Left colon (tissue), 2 donors: ENCODE measurements at places on chromosomes 11 and 22. TPM values are rescaled to one million over a fixed set of nuclear protein-coding genes. Genes with fewer than 3 reads are reported as not detected.

DNA sequence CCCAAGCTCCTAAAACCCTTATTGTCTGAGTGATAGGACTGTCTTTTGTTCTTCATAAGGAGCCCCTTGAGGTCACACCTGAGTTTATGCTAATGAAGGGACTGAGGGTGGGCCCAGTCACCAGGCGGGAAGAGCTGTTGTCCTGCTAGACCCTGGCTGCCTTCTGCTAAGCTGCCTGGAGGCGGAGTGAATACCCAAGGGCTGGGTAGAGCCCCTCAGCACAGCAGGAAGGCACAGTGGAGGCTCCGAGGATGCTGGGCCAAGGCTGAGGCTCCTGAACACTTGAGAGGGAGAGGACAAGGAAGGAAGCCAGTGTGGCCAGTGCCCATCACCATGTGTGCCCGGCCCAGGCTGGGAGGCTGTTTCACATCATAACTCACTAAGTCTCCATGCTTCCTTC is 4.8 kb upstream of the PHF21B start:
- no peak for DNase-seq

DNA sequence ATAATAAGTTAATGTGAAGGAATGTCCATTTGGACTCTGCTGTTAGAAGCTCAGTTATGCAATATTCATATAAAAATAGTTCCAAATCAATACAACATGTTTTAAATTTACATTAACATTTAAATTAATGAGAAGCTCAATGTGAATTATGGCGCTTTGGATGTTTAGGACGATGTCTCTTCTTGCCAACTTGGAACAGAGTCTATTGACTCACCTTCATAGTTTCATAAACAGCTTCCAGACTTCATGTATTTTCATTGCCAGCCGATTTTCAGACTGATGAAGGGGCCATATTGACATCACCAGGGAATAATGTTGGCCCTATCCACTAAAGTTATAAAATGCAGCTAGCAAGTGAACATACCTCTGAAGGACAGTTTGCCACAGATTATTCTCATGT is 1136.2 kb downstream of the LRRC4C start:
- DNase-seq: no peak

DNA sequence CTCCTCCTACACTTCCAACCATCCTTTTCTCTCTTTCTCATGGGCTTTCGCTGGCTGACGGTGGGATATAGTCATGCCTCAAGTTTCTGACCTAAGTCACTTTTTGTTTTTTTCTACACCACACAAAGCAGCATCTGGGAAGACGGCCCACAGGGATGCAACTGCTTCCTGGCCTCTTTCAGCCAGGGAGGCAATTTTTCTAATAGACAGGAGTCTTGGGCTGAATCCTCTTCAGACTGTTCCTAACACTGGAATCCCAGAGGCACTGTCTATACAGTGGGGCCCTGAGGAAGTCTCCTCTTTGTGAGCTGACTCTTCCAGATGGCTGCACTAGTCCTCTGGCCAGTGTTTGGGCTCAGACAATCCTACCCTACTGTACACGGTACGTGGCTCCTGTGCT is 39.7 kb upstream of the OLFML1 start:
- DNase-seq: no peak

GRCh38 chr11:106691807-106692365 is 326.4 kb downstream of the GUCY1A2 start:
- DNase-seq: no peak

DNA sequence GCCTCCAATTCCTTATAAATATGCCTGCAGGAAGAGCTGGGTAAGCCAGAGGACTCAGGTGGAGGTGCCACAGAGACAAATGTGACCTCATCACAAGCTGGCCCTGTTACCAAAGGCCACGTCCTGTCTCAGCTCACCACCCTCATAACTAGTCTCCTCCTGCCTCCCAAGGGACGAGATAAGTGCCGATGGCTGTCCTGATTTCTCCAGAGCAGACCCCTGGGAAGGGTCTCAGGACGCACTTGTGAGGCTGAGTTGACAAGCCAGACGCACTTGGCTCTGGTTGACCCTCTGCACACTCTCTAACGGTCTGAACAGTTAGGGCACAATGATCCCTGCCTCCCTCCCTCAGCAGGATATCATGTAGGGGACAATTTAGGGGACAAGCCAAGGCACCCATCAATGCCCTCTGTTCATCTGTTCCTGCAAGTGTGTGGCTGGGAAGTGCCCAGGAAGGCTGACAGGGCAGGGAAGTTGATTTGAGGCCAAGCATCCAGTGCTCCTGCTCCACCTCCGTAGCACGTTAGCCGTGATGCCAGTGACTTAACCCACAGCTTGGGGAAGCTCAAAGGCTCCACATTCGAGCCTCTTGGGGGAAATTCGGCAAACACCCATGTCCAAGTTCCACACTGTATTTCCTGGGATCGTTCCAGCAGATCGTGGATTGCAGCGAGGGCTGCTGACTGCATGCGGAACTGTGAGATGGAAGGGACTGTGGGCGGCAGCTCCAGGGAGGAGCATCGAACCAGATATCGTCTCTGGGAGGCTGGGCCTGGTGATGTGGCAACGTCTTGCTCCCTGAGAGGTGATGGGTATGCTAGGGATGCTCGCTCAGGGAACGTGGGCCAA is 2.8 kb downstream of the SMIM38 start:
- no peak for DNase-seq

DNA sequence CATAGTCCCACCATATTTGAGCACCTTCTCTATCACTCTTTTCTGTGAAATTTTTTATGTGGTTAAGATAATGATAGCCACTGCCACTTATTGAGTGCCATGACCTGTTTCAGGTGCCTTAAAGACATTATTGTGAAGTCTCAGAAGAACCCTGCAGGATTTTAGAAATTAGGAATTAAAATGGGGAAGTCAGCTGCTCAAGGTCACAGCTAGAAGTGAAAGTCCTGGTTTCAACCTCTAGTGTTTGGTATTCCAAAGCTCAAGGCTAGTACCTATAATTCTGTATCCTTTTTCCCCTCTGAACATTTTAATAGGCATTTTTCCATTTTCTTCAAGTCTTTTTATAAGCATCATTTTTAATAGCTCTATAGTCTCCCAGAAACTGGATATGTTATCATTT is 9.0 kb upstream of the RRM1 start:
- no peak for DNase-seq

GRCh38 chr11:132064987-132065620 is 694.7 kb downstream of the NTM start:
- no peak for DNase-seq

- DNase-seq: peak; percentile 24
Measured at GRCh38 chr11:10076458-10077141, 217.4 kb downstream of the SBF2 start.

- peak; percentile 91 for DNase-seq
Measured at GRCh38 chr11:121417055-121417551, 35.0 kb upstream of the SORL1 start.

GRCh38 chr11:67052891-67053290 is 3.8 kb upstream of the RHOD start:
- DNase-seq: no peak

DNA sequence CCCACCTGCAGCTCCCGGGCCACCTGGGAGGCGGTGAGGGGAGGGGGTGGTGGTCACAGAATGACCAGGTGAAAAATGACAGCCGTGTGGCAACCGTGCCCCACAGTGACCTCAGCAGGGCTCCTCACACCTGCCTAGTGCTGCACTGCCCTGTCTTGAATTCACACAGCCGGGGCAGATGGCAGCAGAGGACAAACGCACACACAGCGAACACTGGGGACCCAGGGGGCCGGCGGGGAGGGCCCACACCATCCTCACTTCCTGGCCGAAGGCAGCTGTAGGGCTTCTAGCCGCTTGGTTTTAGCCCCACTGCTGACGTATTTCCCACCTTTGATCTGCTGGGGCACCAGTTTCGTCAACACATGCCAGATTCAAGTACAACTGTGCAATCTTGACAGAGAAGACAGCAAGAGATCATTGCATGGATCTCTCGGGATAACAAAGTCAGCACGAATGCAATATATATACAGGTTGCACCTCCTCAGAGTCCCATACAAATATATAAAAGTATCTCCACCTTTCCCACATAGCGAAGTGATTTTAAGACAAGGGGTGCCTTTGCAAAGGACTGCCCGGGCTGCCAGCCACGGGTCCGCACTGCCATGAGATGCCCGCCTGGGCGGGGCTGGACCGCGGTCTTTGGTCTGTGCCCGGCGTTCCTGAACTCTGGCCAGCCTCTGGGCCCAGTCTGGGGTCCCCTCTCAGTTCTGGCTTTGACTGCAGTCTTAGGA is 26.9 kb downstream of the TRMU start:
- DNase-seq: no peak

GRCh38 chr11:68727783-68728182 is 23.5 kb downstream of the TESMIN start:
- DNase-seq: no peak

- no peak for DNase-seq
Measured at GRCh38 chr22:41862160-41862529, 29.2 kb downstream of the SREBF2 start.

GRCh38 chr22:19529811-19530210 is 5.6 kb upstream of the CLDN5 start:
- no peak for DNase-seq

DNA sequence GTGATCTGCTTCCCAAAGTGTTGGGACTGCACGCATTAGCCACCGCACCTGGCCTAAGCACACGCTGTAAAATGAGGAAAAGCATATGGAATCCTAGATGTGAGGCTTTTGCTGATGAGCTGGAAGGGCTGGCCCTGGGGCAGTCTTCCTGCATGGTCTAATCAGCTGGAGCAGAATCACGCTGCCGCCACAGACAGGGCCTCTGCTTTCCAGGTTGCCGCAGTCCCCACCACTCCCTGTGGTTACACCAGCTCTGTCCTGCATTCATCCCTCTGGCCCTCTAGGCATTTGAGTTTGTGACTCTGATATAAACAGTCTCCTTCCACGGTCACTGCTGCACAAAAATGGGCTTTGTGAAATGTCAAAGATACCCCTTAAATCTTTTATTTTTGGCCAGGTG is 17.1 kb downstream of the RPS6KA4 start:
- DNase-seq: no peak

- DNase-seq: no peak
Measured at GRCh38 chr11:130902380-130902779, 13.9 kb downstream of the SNX19 start.

GRCh38 chr22:48884786-48885185 is 942.9 kb downstream of the BRD1 start:
- DNase-seq: no peak

DNA sequence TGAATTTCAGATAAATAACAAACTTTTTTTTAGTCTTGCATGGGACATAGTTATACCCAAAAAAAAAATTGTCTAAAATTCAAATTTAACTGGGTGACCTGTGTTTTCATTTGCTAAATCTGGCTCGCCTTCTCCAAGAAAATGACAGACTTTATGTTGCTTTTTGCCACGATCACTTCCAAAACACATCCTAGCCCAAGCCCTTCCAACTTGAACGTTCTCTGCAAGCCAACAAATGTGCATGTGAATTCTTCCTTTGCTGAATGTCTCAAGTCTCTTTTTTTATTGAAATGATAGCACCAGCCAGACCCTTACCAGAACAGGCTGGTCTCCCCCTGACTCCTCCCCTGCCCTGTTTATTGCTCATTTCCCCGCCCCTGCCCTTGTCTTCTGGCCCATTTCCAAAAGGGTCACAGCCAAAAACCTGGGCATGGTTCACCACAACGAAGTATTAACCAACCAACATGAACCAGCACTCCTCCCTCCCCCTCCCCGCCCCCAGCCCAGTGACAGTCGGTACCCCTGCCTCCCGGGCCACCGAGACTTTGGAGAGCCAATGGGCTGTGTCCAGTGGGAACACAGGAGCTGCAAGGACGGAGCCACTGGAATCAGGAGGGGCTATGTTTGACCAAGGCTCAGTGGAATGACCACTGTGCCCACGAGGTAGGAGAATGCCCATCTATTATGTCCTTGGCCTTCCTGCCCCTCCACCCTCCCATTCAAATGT is 63.2 kb downstream of the BTG4 start:
- no peak for DNase-seq

GRCh38 chr11:5246772-5247471 is 2.7 kb downstream of the HBG1 start:
- no peak for DNase-seq

DNA sequence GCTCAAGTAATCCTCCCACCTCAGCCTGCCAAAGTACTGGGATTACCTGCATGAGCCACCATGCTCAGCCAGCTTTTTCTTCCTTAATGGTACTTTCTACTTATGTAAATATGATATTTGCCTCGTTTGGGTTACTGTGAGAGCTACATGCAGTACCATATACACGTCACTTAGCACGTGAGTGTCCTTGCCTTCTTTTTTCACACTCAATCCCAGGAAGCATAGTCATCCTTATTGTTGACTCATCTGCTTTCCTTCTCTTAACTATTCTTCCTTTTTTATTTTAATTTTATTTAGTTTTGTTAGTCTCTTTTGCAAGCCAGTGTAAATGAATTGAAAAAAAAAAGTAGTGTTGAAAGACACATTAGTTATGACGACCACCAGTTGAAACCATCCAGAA is 205.9 kb downstream of the HIPK3 start:
- DNase-seq: no peak

GRCh38 chr11:116771935-116772334 is 852 bp downstream of the BUD13 start:
- no peak for DNase-seq

- DNase-seq: no peak
Measured at GRCh38 chr11:117515892-117516787, 188.5 kb downstream of the CEP164 start.

GRCh38 chr11:31822927-31823643 is 12.0 kb upstream of the PAX6 start:
- DNase-seq: no peak

GRCh38 chr11:74522776-74523175 is 29.3 kb upstream of the LIPT2 start:
- DNase-seq: no peak

ENTHD1 gene
- total RNA-seq: not detected

OR8D1 gene
- total RNA-seq: not detected

TMPRSS5 gene
- total RNA-seq: 0.47 TPM

CREB3L1 gene
- total RNA-seq: 200 TPM

CD248 gene
- 4.5 TPM for total RNA-seq

CABP4 gene
- total RNA-seq: 1.1 TPM

GGTLC2 gene
- total RNA-seq: not detected

RFPL1 gene
- not detected for total RNA-seq
